Hepatic stellate cell (primary cell): ENCODE measurements at places on chromosomes 1 and 21.
A peak's percentile ranks its signal among the peaks of the same experiment; 100 is the strongest.

DNA sequence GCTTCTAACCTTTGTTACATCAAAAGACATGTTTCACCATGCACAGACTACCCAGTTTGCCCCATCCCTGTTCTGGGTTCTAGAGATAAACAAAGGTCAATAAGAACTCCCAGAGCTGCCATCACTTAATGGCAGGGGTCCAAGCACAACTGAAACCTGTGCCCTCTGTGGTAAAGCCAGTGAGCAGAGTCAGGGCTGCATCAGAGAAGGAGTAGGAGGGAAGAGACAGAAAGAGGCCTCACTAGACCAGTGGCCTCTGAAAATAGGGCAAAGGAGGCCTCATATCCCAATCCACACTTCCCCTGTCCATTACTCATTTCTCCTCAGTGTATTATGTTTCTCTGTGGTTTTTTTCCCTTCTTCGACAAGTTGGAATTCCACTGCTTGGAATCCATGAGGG is 10.2 kb downstream of the ATP1A2 start:
- peak; percentile 59 for DNase-seq

DNA sequence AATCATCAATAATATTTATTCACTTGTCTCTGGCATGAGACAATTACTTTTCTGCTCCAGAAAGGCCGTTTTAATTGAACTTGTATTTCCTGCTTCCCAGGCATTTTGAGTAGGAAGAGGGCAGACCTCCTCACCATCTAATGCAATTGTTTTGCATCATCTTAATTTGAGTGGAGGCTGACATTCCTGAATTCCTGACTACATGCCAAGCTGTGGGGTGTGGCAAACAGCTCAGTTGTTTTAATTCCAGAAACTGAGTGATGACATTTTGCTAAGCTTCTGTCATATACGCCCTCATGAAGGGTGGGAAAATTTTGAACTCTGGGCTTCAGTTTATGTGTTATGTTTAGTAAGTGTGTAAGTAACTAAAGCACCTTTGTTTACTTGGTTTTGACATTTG is 125.4 kb upstream of the USP25 start:
- no peak for DNase-seq

- no peak for DNase-seq
Measured at GRCh38 chr1:155022927-155023236, 10.7 kb downstream of the DCST2 start.

GRCh38 chr1:243837907-243838535 is 12.0 kb downstream of the AKT3 start:
- DNase-seq, result no peak

- DNase-seq, result no peak
Measured at GRCh38 chr1:203184467-203184866, 2.0 kb downstream of the CHI3L1 start.

DNA sequence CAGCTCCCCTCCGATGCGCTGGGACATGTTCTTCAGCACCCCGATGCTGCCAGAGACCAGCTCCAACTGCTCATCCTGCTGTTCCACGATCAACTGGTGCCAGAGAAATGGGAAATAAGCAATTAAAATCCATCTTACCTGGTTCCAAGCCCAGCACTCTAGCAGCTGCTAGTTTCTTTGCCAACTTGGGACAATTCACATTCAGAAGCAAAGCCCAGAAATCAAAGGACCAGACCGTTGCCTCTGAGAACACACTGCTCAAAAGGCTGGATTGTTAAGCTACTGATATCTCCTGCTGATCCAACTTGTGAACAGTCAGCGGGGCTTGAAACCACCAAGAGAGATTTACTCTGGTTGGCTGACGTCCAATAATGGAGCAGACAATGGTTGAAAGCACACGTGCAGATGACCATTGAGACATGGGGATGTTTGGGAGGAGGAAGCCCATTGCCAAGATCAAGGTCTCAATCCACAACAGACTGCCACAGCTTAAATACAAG is 34.4 kb downstream of the STX6 start:
- no peak for DNase-seq

DNA sequence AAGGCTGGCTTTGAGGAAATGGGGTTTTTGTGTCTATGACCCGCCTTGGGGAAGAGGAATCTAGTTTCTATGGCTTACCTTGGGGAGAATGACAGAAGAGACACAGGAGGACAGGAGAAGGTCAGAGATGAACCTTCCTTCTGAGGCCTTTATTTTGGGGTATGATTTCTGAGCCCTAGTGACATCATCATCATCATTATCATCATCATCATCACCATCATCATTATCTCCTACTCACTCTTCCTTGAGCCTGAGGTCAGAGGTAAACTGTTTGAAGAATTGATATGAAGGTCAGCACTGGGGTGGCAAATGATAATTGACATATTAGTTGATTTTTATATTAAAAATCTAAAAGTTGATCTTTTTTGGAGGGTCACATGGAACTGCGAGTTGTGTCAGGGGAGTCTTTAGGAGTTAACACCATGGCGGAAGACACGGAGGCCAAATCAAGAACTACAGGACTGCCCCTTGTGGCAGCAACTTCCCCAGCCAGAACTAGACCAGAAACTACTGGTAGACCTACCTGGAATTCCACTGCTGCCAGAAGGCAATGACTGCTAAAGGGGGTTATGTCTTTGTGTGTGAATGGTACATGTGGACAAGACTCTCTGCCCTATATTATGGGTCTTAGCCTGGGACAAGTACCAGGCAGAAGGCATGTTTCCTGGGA is 49.8 kb upstream of the WLS start:
- DNase-seq, result no peak

DNA sequence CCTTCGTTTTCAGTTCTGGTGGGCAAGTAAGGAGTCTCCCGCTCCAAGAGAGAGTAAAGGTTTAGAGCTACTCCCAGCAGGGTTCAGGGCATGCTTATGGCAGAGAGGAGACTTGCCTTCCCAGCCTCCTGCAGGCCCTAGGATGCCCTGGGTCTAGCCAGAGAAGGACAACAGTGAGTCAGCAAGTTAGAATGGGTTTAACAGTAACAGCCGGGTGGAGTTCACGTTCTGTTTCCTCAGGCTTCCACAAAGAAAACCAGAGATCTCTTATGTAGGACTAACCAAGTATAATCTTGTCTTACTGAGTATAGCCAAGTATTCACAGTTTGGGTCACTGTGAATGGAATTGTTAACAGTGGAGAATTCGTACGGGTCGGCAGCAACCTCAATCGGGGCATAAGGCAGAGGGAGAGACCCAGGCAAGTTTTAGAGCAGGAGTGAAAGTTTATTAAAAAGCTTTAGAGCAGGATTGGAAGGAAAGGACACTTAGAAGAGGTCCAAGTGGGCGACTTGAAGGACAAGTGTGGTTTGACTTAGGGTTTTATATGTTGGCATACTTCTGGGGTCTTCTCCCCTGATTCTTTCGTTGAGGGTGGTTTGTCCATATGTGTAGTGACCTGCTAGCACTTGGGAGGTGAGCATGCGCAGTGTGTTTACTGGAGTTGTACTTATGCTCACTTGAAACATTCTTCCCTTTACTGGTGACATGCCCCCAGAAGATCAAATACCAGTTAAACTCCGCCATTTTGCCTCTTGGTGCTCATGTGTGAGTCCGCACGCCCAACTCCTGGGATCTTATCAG is 4.5 kb downstream of the OVAAL start:
- DNase-seq, result peak; percentile 70
